Stimulated activated naive CD8-positive, alpha-beta T cell treated with anti-CD3 and anti-CD28 coated beads, Interleukin-15, Interleukin-2, amounts not matched to agents 100 U/mL and 50 U/mL, for 24 hours (primary cell): ENCODE measurements at places on chromosomes 7 and 10.

DNA sequence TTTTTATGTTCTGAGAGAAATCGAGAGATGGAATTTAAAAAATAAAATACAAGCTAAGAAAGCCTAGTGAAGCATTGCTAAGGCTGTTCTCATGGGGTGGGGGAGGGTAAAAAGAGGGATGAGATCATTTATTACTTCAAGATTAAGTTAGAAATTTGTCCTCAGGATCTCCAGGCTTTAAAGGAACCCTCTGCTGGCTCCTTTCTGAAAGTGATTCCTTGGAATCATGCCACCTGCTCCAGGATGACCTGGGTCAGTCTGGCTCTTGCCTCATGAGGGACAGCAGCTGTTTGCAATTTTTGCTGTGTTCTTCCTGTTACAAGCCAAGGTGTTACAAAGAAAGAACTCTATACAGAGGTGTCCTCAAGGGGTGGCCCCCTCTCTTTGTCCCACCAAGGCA is 69.8 kb downstream of the CDK1 start:
- DNase-seq: no peak

- DNase-seq: no peak
Observed at GRCh38 chr10:42935466-42935865, 141.4 kb upstream of the RET start.

GRCh38 chr10:75246506-75246905 is 10.7 kb upstream of the COMTD1 start:
- DNase-seq: no peak

DNA sequence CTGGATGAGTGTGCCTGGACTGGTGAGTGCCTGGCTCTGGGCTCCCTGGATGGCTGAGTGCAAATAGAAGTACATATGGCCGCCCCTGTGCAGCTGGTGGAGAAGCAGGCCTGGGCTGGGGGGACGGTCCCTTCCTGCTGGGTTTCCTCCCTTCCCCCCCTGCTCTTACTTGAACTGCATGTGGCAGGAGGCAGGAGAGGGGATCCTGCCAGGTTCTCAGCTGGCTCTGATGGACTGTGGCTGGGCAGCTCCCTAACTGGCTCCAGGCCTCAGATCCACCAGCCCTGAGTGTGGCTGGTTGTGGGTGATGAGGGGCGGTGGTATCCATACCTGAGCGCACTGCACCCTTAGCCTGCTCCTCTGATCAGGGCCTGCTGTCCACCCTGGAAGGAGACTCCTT is 26.9 kb downstream of the ADCY1 start:
- DNase-seq: no peak

GRCh38 chr10:11328264-11329061 is 283.0 kb downstream of the USP6NL start:
- no peak for DNase-seq

DNA sequence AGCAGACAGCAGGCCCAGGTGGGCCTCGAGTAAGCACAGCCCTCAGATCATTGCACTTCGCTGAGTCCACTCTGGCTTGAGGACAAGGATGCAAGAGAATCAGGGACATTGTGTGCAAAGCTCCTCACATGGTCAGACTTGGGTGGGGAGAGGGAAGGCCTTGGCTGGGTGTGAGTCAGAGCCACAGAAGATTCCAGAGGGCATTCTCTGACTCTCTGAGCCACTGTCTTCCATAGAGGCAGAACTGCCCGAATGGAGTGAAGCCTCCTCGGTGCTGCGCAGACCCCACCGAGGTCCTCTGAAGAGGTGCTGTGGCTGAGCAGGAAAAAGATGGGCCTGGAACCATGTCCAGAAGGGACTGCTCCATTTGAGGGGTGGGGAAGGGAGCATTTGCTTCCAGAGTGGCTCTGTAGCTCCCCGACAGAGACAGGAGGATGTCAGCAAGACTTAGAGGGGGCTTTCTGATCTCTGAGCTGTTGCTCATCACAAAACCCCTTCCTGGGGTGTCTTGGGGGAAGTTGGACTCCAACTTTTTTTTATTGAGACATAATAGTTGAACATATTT is 120.8 kb downstream of the PTPN20 start:
- DNase-seq: no peak

GRCh38 chr10:60413306-60414012 is 23.8 kb upstream of the ANK3 start:
- DNase-seq: no peak

- no peak for DNase-seq
Observed at GRCh38 chr7:17622451-17622850, 317.8 kb downstream of the SNX13 start.

- no peak for DNase-seq
Observed at GRCh38 chr10:60853107-60853506, 74.8 kb downstream of the CDK1 start.

- no peak for DNase-seq
Observed at GRCh38 chr7:15084368-15084767, 181.8 kb upstream of the DGKB start.

- no peak for DNase-seq
Observed at GRCh38 chr10:31358688-31359330, 39.8 kb downstream of the ZEB1 start.
